Brain (organoid and tissue), 16 donors: ENCODE measurements at places on chromosomes 16 and 17. TPM values are rescaled to one million over a fixed set of nuclear protein-coding genes. Genes with fewer than 3 reads are reported as not detected.
A peak's percentile ranks its signal among the peaks of the same experiment; 100 is the strongest.

The CTU2 gene
- 24.6 TPM for polyA plus RNA-seq

The TEX14 gene
- polyA plus RNA-seq, result 0.36 TPM

The MRPL27 gene
- polyA plus RNA-seq, result 81.3 TPM

The MT4 gene
- not detected for polyA plus RNA-seq

The HEATR9 gene
- polyA plus RNA-seq, result not detected

The KRTAP4-3 gene
- not detected for polyA plus RNA-seq

The STXBP4 gene
- polyA plus RNA-seq, result 1.8 TPM

The CES5A gene
- not detected for polyA plus RNA-seq

The HOXB4 gene
- 30.3 TPM for polyA plus RNA-seq

The MMP28 gene
- 8.9 TPM for polyA plus RNA-seq

The HYDIN gene
- polyA plus RNA-seq, result 4.6 TPM

GRCh38 chr16:6317934-6318333, 1014.7 kb upstream of the RBFOX1 start:
- DNase-seq, result no peak

GRCh38 chr16:34801875-34802274, 1342.5 kb downstream of the TP53TG3F start:
- DNase-seq, result no peak

DNA sequence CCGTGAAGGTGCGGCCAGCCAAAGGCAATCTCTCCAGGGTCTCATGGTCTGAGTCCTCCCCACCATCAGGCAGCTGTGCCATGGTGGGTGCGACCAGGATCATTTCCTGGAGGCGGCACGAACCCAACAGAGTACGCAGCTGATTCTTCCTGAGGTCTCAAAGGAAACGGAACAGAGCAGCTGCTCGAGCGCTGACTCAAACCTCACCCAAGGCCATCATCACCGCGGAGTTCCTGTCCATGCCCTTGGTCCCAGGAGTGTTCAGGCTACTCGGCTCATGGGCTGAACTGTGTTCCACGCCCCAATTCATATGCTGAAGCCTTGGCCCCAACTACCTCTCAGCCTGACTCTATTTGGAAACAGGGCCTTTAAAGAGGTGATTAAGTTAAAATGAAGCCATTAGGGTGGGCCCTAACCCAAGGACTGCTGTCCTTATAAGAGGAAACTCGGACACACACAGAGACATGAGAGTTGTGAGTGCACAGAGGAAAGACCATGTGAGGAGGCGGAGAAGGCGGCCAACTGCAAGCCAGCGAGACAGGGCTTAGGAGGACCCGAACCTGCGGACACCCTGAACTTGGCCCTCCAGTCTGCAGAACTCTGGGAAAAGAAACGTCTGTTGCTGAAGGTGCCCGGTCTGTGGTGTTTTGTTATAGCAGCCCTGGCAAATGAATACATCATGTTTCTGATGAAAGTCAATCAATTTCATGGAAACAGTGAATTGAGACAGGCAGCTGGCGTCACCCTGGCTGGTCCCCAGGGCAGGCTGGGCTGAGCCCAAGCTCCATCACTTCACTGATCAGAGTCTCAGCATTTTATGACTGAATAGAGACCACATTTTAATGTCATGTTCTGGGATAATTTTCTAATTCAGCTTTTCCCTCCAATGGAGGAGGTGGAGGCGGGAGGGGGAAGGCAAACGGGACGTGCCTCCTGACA, 13.7 kb downstream of the MXRA7 start:
- DNase-seq, result no peak

DNA sequence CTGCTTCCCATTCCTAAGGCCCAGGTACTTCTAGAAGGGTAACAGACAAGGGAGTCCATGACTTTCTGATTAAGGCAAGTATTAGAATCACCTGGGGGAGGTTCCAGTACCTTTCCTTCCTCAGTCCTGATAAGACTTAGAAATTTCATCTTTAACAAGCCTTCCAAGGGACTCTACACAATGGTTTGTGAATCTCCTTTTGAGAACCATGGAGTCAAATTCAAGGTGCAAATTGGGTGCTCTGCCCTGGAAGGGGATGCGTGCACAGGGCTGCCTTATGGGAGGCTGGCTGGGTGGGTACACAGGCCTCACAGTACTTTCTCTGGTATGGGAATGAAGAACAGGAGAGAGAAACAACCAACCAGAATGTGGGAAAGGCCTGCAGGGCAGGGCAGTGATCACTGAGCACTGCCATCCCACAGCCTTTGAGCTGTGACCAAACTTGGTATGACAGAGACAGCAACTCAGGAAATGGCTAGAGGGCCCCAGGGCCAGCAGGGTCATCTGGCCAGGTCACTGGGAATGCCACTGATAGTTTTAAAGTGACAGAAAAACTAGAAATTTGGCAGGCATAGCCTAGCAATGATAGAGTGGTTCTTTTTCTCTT, 3.6 kb upstream of the TMIGD1 start:
- no peak for DNase-seq

DNA sequence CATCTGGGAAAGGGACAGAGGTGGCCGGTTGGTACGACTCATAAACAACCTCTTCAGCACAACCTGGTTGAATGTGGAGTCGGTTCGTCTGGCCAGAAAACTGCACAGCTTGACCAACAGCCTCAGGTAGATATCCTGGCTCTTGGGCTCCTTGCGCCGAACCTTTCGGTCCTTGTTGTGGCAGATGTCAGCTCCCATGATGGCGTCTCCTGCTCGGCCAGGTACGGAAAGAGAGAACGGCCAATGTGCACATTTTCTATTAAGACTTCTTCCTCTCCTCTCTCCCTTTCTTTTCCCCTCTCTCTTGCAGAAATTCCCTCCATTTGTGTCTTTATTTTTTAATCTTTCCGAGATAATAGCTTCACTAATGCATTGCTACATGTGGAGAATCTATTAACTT, 41.8 kb upstream of the CNTNAP4 start:
- DNase-seq, result no peak

- DNase-seq, result no peak
Observed at GRCh38 chr17:39738568-39738901, 797 bp downstream of the GRB7 start.

- DNase-seq, result no peak
Observed at GRCh38 chr17:61362396-61362795, 37.2 kb upstream of the TBX2 start.

DNA sequence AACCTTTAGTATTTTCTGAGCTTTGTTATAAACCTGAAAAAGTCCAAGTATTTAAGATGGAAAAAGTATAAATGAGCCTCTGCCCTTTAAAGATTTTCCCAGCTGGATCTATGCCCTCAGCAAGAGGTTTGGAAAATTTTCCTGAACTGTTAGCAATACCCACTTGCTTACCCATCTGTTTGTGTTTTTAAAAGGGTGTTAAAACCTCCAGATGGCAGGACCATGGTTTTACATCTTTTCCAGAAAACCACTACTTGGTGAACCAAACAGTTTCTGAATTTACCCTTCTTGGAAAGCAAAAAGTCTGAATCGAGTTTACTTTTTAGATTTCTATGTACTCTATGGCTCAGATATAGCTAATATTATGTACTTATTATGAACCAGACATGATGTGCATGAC, 719 bp downstream of the PMFBP1 start:
- DNase-seq, result no peak

DNA sequence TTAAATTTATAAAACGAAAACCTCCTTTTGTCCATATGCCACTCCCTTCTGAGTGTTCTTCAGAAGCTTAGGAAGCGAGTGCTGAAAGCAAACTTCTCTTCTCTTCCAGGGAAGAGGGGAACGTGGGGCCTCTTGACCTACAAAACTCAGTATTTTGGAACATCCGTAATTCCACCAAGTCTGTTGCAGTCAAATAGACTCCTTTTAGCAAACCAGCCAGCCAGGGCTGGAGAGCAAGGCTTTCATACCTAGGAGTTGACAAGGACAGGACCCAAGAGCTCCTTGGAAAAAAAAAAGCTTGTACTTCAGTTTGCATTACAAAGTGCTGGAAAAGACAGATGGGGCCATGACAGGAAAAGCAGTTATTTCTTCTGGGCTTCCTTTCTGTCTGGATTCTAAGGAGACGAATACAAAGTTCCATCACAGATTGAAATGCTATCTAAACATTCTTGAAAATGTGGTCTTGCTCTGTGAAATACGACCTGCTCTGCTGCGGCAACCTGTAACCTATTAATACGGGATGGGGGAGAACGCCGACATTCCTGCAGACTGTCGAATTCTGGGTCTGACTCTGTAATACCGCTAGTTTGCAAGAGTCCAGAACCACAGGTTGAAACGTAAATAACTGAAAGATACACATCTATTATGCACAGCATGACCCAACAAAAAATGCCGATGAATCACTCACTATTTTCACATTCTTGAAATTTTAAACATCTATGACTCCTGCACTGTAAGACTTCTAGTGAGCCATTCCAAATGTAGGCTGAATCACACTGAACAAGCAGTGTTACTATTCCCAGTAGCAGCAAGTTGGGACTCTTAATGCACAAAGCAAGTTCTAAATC, 20.6 kb downstream of the VPS53 start:
- DNase-seq, result no peak

GRCh38 chr17:37068266-37068665, 119.5 kb downstream of the AATF start:
- DNase-seq, result no peak

- peak; percentile 26 for DNase-seq
Observed at GRCh38 chr16:47045023-47045422, 71.5 kb upstream of the DNAJA2 start.

GRCh38 chr16:68375801-68376536, 65.2 kb downstream of the PRMT7 start:
- peak; percentile 22 for DNase-seq

DNA sequence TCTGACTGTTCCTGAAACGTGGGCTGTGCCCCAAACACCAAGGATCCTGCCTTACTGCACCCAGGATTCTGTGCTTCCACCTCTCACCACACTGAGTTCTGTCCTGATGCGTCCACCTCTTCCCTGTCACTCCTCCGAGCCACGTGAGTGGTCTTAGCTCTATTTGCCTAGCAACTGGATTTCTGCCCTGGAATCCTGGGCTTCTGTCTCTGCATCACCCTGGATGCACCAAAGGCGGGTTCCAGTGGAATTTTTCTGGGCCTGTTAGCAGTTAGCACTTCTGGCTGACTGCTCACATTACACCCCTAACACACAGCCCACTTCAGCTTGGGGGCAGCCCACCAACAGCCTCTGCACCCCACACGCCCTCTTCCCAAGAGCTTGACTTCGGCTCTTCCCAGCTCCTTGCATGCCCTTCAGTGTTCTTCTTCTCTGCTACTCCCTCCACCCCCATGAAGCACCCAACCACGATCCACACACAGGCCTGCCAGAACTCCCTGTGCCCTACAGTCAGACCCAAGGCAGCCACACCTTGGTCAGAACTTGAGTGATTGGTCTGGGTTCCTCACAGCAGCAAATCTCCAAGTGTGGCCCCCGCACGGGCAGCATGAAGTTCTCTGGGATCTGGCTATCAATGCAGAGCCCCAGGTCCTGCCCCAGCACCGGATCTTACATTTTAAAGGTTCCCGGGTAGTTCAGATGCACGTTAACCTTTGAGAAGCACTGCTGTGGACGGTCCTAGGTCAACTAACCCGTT, 129.8 kb upstream of the RCVRN start:
- DNase-seq, result no peak

GRCh38 chr16:48098472-48098871, 57.3 kb downstream of the ABCC12 start:
- DNase-seq, result no peak

- no peak for DNase-seq
Observed at GRCh38 chr16:66750279-66751052, 943 bp downstream of the DYNC1LI2 start.

- no peak for DNase-seq
Observed at GRCh38 chr17:81305051-81305630, 10.0 kb upstream of the SLC38A10 start.

GRCh38 chr17:40075201-40075941, 12.6 kb downstream of the THRA start:
- peak; percentile 75 for DNase-seq

DNA sequence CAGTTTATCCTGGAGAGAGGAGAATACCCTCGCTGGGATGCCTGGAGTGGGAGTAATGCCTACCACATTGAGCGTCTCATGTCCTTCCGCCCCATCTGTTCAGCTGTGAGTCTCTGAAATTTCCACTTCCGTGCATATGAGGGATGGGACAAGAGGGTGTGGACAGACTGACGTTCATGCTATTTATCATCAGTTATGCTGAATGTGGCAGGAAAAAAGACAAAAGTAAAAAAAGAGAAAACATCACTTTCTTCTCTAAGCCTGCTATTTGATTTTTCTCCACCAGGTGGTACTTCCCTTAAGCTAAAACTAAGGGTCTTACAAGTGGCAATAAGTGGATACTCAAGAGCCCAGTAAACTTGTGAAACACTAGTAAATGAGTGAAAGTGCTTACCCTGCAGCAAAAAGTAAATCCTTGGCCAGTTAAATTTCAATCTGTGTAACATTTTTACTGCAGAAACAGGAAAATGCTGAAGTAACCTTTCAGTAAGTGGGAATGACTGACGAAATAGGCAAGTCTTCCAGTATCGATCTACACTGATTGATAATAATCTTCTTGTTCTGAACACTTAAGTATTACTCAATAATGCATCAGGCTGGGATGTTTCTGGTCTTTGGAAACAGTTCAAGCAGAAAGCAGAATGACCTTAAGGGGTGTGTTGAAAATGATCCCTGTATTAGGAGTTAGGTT, 5.6 kb downstream of the CRYBA1 start:
- peak; percentile 8 for DNase-seq

GRCh38 chr16:88784074-88784855, 755 bp downstream of the PIEZO1 start:
- DNase-seq, result no peak

DNA sequence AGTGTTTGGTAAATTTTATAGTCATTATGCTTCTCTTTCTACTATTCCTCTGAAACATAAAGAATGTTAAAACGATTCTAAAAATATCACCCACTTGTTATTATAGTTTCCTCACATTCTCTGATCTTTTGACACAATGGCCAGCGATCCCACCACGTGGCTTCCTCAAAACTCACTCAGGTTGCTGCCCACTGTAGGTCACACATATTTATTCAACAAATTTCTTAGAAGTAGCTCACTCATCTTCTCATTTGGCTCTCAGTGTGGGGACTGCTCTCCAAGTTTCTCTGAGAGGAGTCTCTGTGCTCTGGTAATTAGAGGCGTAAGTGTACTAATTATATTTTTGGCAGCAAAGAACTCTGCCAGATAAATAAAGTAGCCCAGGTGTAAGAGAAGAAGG, 465.4 kb downstream of the CDH11 start:
- DNase-seq, result peak; percentile 52

GRCh38 chr17:46078675-46079074, 79.6 kb downstream of the STH start:
- no peak for DNase-seq

- no peak for DNase-seq
Observed at GRCh38 chr17:50688245-50688644, 19.5 kb downstream of the ANKRD40 start.
